ENCODE measurements at places on chromosomes 16 and 17.

DNA sequence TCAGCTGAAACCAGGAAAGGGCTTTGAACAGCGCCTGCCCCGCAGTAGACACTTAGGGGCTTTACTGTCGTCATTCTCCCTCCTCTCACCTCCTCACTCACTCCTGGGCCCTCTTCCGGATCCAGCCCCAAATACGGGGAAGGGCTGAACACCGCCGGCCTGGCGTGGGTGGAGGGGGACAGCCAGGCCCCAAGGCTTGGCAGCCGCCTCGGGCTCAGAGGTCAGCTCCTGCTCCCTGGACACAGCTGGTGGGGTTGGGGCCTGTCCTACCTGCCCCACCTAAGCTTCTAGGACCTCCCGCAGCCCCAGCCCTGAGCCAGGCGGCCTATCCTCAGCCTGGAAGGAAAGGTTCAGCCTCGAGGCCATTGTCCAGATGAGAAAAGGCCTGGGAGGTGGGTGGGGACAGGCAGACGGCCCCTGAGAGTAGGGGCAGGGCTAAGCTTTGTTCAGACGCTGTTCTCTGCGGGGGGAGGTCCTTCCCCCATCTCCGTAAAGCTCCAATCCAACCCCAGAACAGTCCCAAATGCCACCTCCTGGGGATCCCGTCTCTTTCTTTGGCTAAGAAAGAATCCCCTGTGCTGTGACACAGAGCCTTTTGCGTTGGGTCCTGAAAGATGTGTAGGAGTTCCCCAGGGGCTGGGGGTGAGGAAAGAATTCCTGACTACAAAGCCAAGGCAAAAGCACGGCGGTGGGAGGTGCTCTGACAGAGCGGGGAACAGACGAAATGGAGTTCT is 881 bp upstream of the LLGL1 start:
- no peak for DNase-seq

DNA sequence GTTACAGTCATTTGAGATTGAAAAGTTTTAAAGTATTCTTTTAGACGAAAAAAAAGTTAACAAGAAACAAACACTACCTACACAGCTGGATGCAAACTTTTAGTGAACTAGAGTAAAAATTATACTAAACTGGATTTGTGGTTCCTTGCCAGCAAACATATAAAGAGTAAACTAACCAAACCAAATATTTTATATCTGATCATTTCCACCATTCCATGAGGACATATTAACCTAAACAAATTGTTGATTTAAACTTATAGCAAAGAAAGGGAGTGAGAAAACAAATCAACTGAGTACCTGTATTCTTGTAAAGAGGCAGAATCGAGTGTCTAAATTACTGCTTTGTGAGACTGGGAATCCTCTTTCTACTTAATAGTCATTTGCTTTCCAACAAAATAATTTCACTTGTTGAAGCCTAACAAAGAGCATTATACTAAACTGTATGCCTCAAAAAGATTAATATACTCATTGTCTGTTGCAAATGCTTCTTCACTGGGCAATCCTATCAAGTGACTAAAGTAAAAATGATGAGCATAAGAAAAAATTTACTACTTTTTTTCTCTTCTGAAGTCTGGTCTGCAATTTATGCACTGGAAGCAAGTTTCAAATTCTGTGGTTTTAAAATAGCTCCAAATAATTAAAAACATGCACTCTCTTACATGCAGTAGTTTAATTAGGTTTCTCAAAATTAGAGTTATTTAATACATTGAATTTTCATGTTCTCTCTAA is 37.5 kb downstream of the AKAP10 start:
- no peak for DNase-seq

DNA sequence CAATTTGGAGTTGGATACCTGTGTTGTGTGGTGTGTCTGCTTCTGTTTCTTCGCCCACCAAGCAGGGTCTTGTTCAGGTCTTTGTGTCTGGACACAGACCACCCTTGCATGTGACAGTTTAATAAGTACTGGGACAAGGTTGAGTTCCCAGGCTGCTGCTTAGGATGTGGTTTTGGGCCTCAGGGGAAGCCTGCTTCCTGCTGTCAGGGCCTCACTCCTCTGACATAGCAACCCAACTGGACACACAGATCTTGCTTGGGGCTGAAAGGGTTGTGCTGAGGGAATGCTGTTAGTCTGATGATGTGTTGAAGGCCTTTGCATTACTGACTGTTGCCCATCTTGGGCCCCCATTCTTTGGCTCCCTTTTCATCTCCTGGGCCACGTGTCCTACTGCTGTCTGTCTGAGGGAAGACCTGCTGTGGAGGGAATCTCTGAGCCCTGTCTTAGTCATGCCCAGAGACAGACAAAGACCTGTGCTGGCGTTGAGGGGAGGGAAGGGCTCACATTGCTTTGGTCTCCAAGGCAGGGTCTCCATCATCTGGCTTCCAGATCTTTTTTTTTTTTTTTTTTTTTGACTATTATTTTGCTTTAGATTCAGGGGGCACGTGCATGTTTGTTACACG is 4.7 kb upstream of the TGFB1I1 start:
- no peak for DNase-seq

- DNase-seq: no peak
Measured at GRCh38 chr17:670286-670685, 44.4 kb downstream of the VPS53 start.

DNA sequence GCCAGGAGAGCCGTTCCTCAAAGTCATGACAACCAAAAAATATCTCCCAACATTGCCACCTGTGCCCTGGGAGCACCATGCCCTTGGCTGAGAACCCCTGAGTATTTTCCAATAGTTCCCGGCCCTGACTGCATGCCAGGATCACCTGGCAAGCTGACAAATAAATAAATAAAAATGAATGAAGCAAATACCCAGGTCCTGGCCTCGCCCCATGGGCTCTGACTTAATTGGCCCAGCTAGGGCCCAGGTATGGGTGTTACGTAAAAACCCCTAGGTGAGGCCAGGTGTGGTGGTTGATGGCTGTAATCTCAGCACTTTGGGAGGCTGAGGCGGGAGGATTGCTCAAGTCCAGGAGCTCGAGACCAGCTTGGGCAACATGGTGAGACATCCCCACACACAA is 2.7 kb upstream of the C16orf74 start:
- no peak for DNase-seq

GRCh38 chr16:66894055-66894454 is 13.7 kb downstream of the PDP2 start:
- no peak for DNase-seq

GRCh38 chr17:57372156-57372555 is 115.8 kb downstream of the MSI2 start:
- no peak for DNase-seq

- no peak for DNase-seq
Measured at GRCh38 chr16:71855937-71856662, 10.3 kb downstream of the ATXN1L start.

- no peak for DNase-seq
Measured at GRCh38 chr17:32696426-32696825, 180.5 kb downstream of the MYO1D start.

DNA sequence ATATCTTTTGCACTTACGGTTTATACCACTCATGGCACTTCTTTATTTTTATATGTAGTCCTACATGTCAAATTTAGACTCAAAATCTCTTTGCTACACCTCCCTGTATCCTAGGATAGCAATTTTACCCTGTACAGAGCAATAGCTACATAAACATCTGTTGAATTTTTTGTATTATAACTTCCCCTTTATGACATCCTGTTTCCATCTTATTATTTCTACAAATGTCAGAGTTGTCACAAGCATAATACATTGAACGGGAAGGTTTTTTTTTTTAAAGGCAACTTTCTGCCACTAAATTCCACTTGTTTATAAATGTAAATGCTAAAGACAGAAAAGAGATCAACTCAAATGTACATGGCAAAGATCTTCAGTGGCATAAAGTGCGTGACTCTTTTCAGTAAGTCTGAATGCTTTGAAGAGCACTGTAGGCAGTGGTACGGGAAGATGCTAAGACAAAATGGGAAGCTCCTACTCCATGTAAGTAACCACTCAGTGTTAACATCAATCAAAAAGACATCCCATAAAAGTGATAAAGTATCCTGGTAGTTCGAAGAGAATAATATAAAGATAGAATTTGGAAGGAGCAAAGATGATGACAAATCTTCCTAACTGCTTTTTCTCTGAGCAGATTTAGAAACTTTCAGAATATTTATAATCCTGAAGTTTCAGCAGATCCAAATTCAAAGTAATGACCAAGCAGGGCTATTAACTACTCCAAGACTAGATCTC is 26.8 kb downstream of the GNA13 start:
- DNase-seq: no peak

DNA sequence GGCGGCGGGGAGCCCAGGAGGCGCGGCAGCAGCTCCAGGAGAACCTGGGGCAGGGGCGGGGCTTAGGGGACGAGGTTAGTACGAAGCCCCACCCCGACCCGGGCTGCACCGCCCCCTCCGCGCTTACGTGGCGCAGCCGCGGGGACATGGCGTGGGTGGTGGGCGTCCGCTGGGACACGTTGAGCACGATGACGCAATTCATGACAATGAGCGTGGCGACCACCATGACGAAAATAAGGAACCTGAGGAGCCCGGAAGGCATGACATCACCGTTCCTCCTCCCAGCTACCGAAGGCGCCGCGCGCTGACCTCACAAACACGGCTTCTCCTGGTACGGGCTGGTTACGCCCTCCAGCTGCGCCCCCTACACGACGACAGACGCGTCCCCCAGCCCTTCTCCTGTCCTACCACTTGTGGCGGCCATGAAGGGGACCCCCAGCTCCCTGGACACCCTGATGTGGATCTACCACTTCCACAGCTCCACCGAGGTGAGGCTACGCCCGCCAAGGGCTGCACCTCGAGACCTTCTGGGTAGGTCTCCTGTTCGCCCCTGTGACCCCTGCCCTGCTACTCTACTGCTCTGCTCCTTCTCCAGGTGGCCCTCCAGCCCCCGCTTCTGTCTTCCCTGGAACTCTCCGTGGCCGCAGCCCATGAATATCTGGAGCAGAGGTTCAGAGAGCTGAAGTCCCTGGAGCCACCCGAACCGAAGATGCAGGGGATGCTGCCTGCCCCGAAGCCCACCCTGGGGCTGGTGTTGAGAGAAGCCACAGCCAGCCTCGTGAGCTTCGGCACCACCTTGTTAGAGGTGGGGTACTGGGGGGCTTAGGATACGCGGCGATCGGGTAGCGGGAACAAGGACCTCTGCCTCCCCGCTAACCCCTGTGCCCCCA is at the start of gene C17orf107:
Gene C17orf107, plus strand, starts transcription at position 196 of the 890 bp plus-strand sequence. Its CDS starts 227 bp downstream, at position 423.
- peak; percentile 90 for DNase-seq

- no peak for DNase-seq
Measured at GRCh38 chr16:4290236-4290830, 17.5 kb upstream of the TFAP4 start.

DNA sequence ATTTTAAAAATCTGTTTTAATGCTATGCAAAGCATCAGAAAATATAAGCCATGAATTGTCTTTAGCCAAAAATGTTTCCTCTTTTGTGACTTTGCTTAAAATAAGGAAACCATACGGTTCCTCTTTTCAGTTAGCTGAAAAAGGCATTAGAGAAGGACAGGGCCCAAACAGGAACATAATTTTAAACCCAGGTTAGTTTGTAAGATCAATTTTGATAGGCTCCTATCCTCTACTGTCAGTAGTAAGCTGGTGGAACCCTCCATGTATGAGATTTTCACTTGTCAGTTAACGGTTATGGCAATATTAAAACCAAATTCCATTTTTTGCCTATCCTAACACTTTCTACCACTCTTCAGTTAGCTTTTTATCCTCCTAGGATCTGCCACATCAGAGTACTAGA is 4.3 kb downstream of the EVI2B start:
- DNase-seq: no peak

GRCh38 chr17:55463600-55463999 is 42.0 kb upstream of the MMD start:
- no peak for DNase-seq

DNA sequence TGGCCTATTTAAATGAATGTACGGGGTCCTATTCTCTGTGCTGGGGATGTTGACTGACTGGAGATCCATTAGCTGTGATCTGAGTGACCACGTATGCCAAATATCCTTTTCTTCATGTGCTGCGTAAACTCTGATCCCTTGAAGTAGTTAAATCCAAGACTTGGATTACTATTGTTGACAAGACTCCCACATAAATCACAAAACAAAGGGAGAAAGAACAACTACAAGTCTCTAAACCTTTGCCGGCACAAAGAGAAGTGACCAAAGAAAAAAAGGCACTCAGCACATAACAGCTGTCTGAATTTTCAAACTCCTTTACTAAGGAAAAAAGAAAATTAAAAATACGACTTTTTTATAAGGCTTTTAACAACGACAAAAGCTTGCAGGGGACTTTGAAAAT is 559.9 kb upstream of the CDH8 start:
- DNase-seq: no peak

DNA sequence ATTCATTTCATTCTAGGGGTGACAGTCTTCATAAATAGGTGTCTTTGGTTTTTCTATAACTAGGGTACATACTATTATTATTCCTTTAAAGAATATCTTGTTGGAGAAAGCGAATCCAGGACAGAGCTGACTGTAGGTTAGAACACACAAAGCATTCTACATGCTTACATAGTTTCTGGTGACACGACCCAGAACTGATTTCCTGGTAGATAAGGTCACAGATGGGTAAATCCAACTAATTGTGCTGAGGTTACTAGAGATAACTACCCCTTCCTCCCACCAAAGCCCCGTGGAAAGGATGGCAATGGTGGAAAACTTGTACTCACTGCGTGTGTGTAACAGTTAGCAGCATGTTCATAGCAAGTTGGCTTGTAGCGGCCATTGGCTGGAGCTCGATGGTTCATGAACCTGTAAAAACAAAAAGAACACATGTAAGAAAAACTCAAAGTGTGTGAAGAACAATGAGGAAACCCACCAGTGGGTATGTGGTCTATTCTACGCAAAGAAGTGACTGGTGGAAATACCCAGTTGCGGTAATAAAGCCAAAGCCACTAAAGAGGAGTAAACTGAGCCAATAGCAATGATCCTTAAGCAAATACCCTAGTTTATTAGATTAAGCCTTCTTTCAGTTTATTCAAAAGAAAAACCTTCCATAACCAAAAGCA is 7.7 kb downstream of the MMD start:
- no peak for DNase-seq

DNA sequence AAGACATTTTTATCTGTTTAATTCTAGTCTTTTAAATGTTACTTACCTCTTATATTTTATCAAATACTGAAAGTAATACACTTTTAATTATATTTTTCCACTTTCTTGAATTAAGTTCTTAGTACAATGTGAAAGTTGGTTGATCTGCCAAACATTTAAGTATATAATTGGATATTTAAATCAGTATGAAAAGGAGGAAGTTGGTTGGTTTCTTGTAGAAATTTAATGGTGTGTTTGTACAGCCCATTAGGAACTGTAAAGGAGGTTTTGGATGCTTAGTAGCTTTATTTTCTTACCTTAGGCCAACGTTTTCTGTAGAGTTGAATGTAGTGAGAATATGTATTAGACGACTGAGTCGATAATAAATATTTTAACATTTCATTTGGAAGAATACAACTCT is 5.4 kb downstream of the NFATC3 start:
- no peak for DNase-seq
